ENCODE measurements at places on chromosomes 5 and 9. TPM values are rescaled to one million over a fixed set of nuclear protein-coding genes. Genes with fewer than 3 reads are reported as not detected.

The DAPK1 gene
- 22.2 TPM for total RNA-seq

The MUSK gene
- total RNA-seq, result 3.6 TPM

The FSTL4 gene
- 0.29 TPM for total RNA-seq

The PWWP2A gene
- 52.8 TPM for total RNA-seq

The HK3 gene
- total RNA-seq, result 12.8 TPM

The PDLIM4 gene
- 5.1 TPM for total RNA-seq

The DBH gene
- not detected for total RNA-seq

The C9orf50 gene
- not detected for total RNA-seq
